Esophagus muscularis mucosa (tissue), 4 donors: ENCODE measurements at places on chromosomes 1 and 21. TPM values are rescaled to one million over a fixed set of nuclear protein-coding genes. Genes with fewer than 3 reads are reported as not detected.

DNAJC6 gene
- total RNA-seq, result 3.7 TPM

GREM2 gene
- total RNA-seq, result 2.8 TPM

RSBN1 gene
- 20.2 TPM for total RNA-seq

GSTM1 gene
- total RNA-seq, result not detected

CYP2J2 gene
- 0.17 TPM for total RNA-seq

SLC9C2 gene
- not detected for total RNA-seq

C8A gene
- total RNA-seq, result not detected

FCRL5 gene
- total RNA-seq, result not detected

SERPINC1 gene
- total RNA-seq, result not detected

MPL gene
- 0.13 TPM for total RNA-seq

DARS2 gene
- 9.1 TPM for total RNA-seq

FAM3B gene
- total RNA-seq, result not detected
